ENCODE measurements at places on chromosomes 6 and 20.

GRCh38 chr6:96812077-96812703 is 25.1 kb downstream of the GPR63 start:
- no peak for DNase-seq

DNA sequence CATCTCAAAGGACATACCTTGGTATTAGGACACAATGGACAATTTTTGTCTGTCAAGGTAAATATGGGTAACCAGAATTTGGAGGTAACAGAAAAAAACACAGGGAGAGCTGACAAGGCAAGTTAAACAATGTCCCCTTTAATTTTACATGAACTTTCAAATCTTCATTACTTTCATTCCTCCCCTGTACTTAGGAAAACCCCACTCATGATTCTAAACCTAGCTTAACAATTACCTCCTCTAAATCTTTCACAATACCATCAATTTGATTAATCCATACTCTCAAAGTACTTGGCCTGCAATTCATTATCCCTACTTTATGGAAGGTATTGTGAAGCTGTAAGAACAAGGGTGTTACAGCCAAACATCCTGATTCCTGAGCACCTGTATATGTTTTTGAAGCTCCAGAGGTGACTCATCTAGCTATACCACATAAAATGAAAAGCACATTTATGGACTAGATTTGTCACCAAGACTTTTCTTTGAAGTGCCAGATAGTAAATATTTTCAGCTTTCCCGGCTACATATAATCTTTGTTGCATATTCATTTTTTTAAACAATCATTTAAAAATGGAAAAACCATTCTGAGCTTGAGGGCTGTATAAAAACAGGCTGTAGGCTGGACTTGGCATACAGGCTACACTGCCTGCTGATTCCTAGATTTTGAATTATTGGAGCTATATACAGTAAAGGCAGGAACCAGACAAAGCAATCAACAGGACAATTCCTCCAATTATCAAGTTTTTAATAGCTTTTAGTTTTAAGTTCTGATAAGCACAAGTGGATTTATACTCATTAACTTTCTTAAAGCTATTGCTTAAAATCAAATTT is 22.9 kb downstream of the DEK start:
- DNase-seq, result no peak

DNA sequence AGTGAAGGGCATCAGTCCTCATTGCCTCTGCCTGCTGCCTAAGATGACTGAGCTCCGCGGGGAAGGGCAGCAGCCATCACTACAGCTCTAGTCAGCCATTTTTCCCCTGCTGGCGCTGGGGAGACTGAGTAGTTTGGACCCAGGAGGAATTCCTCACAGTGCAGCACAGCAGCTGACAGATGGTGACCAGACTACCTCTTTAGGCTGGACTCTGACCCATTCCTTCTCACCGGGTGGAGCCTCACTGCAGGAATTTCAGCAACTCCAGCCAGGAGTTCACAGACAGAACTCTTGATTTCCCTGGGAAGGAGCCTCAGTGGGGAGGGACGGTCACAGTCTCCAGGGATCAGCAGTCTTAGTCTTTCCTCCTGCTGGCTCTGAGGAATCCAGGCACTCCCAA is 492.0 kb upstream of the MMS22L start:
- no peak for DNase-seq

GRCh38 chr6:117270055-117270842 is 4.9 kb downstream of the VGLL2 start:
- DNase-seq, result peak; percentile 2

GRCh38 chr6:33880104-33880678 is 76.4 kb upstream of the MLN start:
- no peak for DNase-seq

DNA sequence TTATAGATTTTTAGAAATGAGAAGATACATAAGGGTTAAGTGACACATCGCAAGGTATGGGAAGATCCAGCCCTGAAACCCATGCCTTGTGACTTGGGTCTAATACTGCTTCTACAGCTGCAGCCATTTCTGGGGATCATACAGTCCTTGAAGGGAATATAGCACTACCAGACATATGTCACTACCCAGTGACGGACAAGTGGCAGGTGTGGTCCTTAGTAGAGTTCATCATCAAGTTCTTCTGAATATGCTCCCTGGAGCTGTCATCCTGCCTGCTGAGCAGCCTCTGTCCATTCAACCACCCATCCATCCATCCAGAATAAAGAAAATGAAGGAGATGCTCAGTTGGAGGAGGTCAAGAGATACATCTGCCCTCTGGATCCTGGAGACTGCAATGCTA is 118.6 kb upstream of the ASF1A start:
- no peak for DNase-seq

DNA sequence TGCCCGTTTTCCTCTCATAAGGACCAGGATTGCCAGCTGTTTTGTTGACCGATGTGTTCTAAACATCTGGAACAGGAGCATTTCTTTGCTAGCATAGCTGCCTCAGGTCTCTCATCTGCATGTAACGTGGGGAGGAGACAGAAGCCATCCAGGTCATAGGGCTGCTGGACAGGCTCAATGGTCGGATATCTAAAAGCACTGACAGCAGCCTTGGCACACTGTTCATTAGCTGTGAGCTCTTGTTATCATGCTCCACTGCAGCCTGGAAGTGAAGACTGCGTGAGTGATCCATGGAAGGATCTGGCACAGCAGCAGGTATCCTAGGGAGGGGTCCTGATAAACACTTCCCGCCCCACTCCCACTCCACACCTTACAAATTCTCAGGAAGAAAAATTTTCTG is 175.3 kb downstream of the LRFN2 start:
- DNase-seq, result no peak
